ENCODE measurements at places on chromosomes 16 and 17.

DNA sequence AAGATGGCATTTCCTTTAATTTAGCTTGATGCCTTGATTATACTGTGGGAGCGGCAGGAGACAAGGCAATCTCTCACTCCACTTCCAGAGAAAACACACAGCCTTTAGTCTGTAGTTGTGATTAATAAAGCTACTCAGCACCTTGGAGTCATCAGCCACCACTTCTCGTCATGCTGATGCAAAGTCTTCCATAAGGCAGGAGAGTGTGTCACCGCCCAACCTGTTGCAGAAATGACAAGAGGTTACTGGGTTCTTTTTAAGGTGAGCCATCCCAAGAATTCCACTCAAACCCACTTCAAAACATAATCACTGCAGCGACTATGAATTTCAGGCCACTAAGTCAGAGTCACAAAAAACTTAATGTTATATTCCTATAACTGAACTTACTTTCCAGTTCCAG lies 223.9 kb upstream of the TOX3 start:
- DNase-seq = no peak

- DNase-seq = no peak
These were observed 3.6 kb downstream of the RHBDF2 start for GRCh38 chr17:76497699-76497978.

DNA sequence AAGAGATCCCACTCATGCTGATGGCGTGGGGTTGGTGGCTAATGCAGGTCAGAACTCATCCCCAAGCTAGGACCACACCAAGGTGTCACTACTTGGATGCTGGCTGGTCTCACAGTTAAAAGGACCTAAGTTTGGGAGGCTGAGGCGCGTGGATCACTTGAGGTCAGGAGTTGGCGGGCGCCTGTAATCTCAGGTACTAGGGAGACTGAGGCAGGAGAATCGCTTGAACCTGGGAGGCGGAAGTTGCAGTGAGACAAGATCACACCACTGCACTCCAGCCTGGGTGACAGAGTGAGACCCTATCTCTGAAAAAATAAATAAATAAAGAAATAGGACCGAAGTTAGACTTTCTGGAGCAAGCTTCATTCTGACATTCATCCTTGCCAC lies 6.6 kb upstream of the CDC42EP4 start:
- DNase-seq = no peak

GRCh38 chr17:57645950-57646665 lies 99.0 kb downstream of the CCDC182 start:
- no peak for DNase-seq

DNA sequence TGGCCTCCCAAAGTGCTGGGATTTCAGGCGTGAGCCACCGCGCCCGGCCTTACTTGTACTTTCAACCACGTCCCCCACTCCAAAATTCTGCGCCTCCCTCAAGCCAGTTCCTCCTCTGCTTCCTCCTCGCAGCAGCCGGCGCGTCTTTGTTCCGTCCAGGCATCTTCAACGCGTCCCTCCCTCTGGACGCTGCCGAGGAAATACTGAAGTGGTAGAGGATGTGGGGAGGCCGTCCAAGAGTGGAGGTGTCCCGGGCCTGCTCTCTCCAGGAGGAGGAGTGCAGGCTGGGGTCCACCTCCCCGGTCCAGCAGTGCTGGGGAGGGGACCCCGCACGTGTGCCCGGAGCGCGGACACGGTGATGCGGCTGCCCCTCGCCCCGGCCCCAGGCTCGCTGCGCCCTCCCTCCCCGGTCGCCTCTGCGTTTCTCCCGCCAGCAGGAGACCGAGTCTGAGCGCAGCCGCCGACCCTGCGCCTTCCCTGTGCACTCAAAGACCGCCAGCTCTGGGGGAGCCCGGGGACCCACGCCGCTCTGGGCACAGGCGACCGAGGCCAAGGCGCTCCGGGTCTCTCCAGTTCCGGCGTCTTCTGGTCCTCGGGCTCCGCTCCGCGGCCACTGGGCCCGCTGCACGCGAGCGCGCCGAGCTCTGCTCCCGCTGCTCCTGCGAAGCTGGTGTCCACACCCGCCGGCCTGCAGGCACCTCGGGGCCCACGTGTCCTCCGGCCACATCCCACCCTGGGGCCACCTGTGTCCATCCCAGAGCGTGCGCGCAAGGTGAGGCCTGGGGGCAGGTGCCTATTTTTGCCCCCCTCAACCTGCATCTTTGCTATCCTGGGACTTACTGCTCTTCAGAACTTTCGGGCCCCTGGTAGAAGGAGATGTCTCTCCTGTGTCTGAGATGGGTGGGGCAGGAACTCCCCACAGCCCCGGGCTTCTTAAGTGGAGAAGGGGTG lies 31.7 kb downstream of the OSBPL7 start:
- DNase-seq = peak; percentile 8

- DNase-seq = no peak
These were observed 50.1 kb downstream of the GTF3C1 start for GRCh38 chr16:27499659-27500055.

- no peak for DNase-seq
These were observed 69.5 kb downstream of the HLF start for GRCh38 chr17:55334285-55334684.

- DNase-seq = no peak
These were observed 21.4 kb downstream of the ZC3H18 start for GRCh38 chr16:88591577-88592021.

DNA sequence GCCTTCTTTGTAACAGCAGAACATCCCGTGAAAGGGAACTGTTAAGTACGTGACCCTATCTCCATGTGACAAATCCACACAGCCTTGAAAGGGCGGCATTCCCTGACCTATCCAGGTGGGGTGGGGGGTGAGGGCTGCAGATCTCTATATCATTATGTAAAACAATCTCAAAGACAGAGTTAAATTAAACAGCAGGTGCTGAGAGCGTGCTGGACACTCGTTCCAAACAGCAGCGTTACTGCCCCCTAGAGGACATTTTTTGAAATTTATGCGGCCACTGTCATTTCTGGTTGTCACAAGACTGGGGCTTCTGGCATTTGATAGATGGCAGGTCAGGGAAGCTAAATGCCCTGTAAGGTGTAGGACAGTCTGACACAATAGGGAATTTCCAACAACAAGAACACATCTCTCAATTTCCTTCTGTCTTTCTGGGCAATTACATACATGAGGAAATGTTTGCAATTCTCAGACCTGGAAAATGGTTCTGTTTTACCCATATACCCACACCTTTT lies 6.7 kb upstream of the SLC25A39 start:
- peak; percentile 51 for DNase-seq

- no peak for DNase-seq
These were observed 23.1 kb upstream of the CMIP start for GRCh38 chr16:81421536-81421935.

GRCh38 chr17:77494664-77495435 lies 354.1 kb downstream of the SEC14L1 start:
- DNase-seq = peak; percentile 72

- no peak for DNase-seq
These were observed 141.0 kb downstream of the STX8 start for GRCh38 chr17:9434642-9435057.

GRCh38 chr16:11498683-11499082 lies 88.0 kb downstream of the LITAF start:
- no peak for DNase-seq

DNA sequence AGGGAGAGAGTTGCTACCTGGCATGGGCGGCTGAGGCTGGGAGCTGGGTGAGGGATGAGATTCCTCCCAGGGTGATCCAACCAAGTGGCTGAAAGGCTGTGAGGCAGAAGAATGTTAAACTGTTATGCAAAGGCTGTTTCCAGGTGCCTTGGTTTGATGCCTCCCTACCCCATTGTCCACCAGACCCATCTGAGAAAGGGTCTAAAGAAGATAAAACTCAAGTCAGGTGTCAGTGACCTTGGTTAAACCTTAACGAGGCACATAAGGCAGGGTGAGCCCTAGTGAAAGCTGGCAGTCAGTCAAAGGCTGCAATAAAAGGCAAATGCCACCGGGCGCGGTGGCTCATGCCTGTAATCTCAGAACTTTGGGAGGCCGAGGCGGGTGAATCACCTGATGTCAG lies 23.8 kb downstream of the LDHD start:
- DNase-seq = no peak

DNA sequence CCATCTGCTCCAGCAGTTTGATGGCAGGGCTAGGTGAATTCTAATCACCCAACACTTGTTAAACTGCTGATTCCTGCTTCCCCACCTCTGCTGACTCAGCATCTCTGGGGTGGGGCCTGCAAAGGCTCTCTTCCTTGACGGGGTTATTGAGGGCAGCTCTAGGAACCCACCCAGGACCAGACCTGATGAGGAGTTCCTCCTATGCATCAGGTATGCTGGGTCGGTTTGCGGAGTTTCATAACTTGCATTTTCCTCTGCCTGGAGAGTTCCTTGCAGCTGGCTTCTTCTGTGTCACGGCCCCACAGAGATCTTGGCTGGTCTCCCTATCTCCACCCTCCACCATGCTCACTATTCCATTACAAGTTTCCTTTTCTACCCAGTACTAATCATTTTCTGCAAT lies 93.4 kb upstream of the CCL2 start:
- no peak for DNase-seq

- DNase-seq = no peak
These were observed 9.4 kb downstream of the MAP3K14 start for GRCh38 chr17:45307290-45308015.

DNA sequence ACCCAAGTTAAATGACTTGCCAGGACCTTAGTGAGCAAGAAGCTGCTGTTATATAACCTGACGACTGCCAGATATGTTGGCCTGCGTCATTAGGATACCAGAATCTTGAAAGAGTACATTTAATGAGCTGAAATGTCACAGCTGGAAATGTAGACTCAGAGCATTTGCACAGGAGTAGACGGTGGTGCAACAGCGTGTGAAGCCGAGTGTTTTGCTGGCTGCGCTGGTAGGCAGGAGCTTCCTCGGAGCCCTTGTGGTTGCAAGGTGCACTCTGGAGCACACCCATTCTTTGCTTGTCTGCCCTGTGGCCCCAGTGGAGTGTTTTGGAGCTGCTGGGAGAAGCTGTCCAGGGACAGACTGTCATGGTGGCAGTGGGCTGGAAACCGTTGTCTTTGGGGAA lies 79.3 kb downstream of the BANP start:
- no peak for DNase-seq

DNA sequence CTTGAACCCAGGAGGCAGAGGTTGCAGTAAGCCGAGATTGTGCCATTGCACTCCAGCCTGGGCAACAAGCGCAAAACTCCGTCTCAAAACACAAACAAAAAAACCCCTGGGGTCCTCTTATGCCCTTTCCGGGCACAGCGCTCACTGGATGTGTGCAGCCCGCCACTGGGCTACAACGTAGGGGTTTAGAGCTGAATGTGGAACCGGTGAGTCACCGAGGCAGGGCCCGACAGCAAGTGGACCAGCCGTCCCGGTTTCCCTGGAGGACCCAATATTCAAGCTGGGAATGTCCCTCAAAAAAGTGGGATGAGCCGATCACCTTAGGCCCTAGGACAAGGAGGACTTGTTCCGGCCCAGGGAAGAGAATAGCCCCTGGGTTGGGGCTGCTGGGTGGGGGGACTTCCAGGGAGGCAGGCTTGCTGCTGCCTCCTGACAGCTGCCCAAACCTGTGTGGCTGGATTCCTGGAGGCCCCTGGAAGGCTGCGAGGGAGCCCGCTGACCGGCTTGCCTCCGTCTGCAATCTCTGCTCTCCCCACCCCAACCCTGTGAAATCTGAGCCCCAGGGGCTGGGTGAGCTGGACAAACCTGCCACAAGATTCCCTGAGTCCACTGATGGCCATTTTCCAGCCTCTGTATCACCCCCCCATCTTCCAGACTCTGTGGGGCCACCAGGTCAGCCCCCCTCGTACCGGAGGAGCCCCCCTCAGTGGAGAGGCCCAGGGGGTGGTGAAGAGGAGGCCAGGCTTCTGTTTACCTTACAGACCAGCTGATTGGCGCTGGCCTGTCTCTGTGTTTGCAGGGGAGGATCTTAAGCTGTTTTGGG lies 2.9 kb upstream of the CLDN9 start:
- DNase-seq = no peak

DNA sequence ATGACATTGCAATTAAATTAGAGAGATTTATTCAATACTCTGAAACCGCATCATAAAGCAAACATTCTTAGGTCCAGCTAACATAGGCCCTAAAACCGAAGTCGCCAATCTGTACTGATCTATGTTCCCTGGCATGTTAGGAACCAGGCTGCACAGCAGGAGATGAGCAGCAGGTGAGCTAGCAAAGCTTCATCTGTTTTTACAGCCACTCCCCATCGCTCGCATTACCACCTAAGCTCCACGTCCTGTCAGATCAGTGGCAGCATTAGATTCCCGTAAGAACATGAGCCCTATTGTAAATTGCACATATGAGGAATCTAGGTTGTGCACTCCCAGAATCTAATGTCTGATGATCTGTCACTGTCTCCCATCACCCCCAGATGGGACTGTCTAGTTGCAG lies 91.5 kb downstream of the PARN start:
- DNase-seq = no peak

GRCh38 chr17:79561486-79562133 lies 49.2 kb downstream of the RBFOX3 start:
- DNase-seq = no peak

- DNase-seq = no peak
These were observed 38.9 kb upstream of the GHDC start for GRCh38 chr17:42233156-42233555.

GRCh38 chr16:60199150-60199549 lies 1465.0 kb upstream of the GOT2 start:
- no peak for DNase-seq

DNA sequence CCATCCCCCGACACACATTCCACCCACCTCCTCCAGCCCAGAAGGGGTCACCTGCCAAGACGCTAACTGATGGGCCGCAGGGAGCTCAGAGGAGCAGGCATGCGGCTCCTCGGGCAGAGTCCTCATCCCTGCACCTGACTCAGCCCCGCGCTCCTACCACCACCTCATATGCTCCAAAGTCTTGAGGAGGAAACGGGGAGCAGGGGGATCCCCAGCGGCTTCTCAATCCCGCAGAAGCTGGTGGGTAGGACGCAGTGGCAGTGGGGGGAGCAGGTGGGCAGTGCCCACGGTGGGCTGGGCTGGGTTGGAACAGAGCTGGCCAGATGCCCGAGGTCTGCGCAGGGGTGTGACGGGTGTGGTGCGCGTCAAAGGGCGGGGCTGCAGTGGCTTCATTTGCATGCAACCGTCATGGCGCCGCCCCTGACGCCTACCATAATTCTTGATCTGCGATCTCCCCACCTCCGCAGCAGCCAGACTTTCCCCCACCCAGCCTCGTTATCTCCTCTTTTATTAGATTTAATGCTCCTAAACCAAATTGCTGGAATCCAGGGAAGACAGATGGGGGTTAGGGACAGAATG lies 39.0 kb upstream of the EMP2 start:
- DNase-seq = no peak

- no peak for DNase-seq
These were observed 134.1 kb downstream of the CA10 start for GRCh38 chr17:52024300-52024870.
